Hematopoietic multipotent progenitor cell treated with erythropoietin and hydrocortisone succinate and interleukin-3 and kit ligand, for 4 days (in vitro differentiated cells): ENCODE measurements at places on chromosomes 2 and 18.

DNA sequence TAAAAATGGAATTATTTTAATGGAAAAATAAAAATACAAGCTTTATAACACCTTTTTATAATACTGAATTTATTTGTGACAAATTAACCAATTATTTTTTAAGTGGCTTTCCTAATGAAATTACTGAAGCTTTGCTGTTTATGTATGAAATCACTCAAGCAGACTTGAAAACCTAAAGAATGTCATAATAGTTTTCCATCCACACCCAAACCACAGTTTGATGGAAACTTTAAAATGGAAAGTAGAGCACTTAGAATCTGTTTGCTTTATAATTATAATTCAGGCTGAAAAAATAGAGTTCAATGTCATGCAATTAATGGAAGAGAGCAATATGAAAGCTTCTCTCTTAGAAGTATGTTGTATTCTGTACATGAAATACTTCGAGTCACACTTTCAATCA lies 31.6 kb upstream of the WDR75 start:
- no peak for DNase-seq

- DNase-seq, result peak; percentile 4
Measured at GRCh38 chr2:174516501-174517378, 29.9 kb upstream of the GPR155 start.

DNA sequence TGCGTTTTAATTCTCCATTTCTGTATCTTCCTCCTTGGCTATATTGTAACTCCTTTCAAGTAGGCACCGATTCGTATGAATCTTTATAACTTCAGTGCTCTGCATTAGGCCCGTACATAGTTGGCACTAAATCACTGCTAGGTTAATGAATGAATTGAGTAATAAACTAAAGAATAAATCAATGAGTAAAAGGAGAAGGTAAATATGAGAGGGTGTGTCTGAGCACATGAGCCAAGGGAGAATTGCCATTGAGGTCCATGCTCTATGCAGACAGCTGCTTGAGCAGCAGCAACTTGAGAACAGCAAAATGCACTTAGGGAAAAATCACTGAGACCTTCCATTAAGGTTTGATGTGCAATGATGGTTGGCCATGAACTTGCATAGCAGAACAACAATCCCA lies 11.2 kb upstream of the TRPM8 start:
- no peak for DNase-seq

GRCh38 chr2:10439185-10439879 lies 8.8 kb downstream of the ODC1 start:
- DNase-seq, result no peak

DNA sequence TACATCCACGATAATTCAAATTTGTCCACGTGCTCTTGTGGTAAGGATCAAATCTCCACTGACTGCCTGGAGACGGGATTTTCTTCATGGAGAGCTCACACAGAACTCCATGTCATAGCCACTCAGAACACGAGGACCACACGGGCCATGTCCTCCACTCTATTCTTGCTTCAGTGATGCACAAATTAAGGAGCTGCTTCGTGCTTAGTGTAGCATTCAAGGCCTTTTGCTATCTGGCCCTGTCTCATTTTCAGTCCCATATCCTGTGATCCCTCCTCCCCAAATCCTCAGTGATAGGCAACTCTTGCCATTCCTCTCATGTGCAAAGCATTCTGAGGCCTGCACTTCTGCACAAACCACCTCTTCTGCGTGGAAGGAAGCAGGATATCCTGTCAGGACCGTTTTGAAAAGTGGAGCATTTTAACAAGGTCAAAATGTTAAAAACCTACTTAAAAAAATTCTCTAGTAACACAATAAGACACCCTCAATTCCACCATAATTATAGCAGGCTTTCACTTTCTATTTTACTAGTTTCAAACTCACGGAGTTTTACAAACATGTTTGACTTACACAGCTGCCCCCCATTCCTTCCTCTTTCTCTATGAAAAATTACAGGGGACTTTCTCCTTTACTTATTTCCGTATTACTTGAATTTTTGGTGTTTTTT lies 35.2 kb downstream of the ST3GAL5 start:
- DNase-seq, result peak; percentile 39

DNA sequence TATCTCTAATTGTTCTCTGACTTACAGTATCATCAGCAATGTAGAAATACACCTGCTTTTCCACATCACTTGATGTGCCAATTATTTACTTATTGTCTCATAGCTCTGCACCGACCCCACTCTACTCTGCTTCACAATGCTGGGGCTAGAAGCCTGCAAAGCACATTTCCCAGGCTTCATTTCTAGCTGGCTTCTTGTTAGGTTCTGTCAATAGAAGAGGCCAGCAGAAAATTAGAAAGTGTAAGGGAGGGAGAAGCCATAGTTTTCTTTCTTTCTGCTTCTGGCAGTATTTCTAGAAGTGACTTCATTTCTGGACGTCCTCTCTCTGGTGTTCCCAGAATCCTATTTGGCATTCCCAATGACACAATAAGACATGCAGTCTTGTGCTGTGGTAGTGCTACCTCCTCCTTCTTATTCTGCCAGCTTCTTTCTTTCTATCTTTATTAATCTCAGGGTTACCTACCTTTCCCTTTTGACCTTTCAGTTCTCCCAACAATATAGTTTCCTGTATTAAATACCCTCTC lies 12.5 kb upstream of the TANC1 start:
- no peak for DNase-seq

DNA sequence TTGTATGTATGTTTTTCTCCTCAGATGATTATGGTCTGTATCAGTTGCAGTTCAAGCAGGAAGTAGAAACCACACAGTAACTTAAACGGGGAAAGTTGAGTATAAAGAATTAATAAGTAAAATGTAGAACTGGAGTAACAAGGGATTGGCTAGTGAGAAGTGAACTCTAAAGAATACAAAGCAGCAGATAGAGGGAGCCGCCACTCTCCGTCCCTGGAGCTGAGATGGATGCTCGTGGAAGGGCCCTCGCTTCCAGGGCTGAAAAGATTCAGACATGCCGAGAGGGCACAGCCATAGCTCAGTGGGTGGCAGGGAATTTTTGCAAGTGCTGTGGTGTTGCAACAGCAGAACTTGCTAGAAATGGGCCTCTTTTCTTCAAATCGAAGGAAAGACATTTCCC lies 155.8 kb downstream of the COL6A3 start:
- peak; percentile 22 for DNase-seq

DNA sequence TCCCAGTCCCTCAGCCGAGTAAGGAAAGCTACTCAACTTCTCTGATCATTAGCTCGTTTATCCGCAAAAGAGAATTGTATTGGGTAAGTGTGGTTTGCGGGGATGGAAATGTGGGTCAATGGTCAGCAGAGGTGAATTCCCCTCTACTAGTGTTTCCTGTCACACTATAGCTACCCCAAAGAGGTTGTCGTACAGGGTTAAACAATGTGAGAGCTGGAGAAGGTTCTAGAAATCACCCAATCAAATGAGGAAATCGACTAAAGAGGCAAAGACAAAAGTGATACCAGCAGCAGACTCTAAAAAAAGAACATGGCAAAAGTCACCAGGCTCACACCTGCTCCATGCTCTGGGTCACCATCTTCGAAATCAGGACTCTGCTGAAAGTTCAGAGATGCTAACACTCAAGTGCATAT lies 144.7 kb upstream of the ITGA4 start:
- DNase-seq, result no peak

DNA sequence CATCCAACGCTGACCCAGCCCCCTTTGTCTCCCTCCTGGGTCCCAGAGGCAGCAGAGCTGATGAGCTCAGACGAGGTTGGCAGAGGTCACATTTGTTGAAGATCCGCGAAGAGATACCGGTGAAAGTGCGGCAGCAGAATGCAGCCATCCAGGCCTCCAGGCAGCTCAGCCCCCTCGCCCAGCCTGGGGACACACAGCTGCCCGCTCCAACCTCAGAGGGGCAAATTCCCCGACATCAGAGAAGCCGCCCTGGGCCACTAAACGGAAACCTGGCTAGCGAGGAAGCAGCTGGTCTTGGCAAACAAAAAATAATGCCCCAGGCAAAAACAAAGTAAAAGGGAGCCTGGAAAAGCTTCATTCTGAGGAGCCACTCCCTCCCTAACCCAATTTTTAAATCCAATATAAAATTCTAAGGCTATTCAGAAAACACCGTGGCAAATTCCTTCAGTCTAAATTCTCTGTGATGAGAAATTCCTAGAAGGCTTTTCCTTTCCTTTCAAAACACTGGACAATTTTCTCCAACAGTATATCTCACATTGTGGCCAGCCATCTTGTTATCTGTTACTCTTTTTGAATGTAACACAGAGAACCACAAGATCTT lies 262.4 kb downstream of the SS18 start:
- DNase-seq, result no peak

DNA sequence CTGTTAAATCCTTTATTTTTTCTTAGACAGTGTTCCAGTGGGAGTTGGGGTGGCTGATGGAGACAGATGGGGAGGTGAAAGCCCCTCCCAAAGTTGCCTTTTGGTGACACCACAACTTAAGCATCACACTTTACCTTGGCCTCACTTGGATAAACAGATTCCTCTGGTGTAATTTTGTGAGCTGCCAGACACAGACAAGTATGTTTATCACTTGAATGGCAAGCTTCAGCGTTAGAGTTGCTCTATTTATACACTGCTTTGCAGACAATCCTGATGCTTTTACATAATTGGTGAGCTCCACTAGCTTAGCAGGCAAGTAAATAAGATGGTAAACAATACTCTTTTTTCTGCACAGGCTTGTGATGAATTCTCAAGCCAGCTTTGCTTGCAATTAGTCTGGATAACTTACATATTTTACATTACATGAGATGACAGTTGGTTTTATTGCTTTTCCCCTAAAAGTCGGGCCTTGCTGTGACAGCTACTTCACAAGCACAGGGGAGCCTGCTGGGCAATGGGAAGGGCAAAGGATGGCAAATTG lies 226.2 kb downstream of the SLC8A1 start:
- no peak for DNase-seq

DNA sequence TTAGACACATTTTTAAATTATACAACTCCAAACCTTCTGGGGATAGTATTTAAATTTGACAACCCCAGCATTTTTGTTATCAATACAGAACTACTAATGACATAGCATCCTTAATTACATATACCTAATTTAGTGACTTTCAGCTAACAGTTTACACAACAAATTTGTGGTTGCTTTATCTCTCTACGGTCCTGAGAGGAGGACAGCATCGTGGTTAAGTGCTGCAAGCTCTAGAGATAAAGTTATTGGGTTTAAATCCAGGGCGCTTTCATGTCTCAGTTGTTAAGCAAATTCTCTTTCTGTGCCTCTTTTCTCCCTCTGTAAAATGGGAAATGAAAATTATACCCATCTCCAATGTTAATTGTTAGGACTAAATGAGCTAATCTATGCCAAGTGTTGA lies 129.3 kb downstream of the METTL4 start:
- DNase-seq, result peak; percentile 69

- no peak for DNase-seq
Measured at GRCh38 chr2:51597086-51597485, 565.2 kb upstream of the NRXN1 start.

DNA sequence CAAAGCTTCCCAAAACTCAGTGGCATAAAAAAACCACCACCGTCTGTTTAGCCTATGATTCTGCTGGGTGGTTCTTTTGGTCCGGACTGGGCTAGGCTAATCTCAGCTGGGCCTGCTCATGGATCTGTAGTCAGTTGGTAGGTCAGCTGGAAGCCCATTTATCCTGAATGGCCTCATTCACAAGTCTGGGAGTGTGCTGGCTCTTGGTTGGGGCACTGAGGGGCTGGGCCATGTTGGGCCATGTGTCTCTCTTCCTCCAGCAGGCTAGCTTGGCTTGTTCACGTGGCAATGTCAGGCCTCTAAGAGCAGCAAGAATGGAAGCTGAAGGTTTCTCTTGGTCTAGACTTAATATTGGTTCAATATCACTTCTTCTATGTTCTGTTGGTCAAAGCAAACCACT lies 95.7 kb upstream of the HS6ST1 start:
- DNase-seq, result no peak

- DNase-seq, result no peak
Measured at GRCh38 chr18:6557770-6558248, 143.1 kb upstream of the L3MBTL4 start.
